Right lobe of liver (tissue), 6 donors: ENCODE measurements at places on chromosomes 12 and 14. TPM values are rescaled to one million over a fixed set of nuclear protein-coding genes. Genes with fewer than 3 reads are reported as not detected.
A peak's percentile ranks its signal among the peaks of the same experiment; 100 is the strongest.

DNA sequence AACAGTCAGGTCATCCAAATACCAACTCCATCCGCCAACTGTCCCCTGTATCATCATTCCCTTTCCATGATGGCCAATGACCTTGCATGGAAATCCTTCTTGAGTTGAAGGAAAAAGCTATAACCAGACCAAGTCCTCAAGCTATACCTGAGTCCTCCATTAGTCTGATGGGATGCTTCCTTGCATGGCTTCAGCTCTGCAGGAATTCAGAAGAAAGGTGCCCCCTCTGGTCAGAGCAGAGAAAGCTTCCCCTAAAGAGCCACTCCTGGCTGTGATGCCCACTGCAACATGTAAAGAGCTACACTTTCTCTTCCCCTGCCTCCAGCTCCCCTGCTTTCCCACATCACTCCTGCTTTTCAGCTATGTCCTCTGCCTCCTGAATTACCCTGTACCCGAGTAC lies 43.1 kb upstream of the FKBP4 start:
- H3K27ac ChIP-seq: no peak overlapping the region
- H3K27me3 ChIP-seq: no peaks in the 10 kb centered on the region
- H3K4me1 ChIP-seq: no peaks in the 10 kb centered on the region
- no peaks in the 10 kb centered on the region for H3K36me3 ChIP-seq

DNA sequence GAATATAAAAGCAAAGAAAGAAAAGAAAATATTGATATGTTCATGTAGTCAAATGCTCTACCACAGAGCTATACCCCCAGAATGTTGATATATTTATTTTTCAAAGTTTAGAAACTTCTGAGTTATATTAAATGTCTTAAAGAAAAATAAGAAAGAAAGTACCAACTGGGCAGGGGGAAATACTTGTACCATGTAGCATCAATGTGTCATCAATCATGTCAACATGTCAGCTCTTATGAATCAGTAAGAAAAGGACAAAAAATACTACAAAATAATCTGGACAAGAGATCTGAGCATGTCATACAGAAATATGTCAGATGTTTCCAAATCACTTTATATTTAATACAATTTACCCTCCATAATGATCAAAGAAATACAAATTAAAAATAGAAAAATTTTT lies 595.1 kb upstream of the ATP2B1 start:
- no peak overlapping the region for H3K27ac ChIP-seq
- no peak for DNase-seq
- H3K36me3 ChIP-seq: no peaks in the 10 kb centered on the region
- no peak overlapping the region for H3K4me3 ChIP-seq
- H3K27me3 ChIP-seq: no peaks in the 10 kb centered on the region

The KCNC2 gene
- not detected for total RNA-seq

The MFAP5 gene
- total RNA-seq: not detected

- no peaks in the 10 kb centered on the region for H3K27me3 ChIP-seq
- peaks cover 3% of the 10 kb centered on the region for H3K4me1 ChIP-seq
- H3K27ac ChIP-seq: no peak overlapping the region
- no peak overlapping the region for H3K4me3 ChIP-seq
Measured at GRCh38 chr14:51473808-51474565, 177.7 kb upstream of the FRMD6 start.

DNA sequence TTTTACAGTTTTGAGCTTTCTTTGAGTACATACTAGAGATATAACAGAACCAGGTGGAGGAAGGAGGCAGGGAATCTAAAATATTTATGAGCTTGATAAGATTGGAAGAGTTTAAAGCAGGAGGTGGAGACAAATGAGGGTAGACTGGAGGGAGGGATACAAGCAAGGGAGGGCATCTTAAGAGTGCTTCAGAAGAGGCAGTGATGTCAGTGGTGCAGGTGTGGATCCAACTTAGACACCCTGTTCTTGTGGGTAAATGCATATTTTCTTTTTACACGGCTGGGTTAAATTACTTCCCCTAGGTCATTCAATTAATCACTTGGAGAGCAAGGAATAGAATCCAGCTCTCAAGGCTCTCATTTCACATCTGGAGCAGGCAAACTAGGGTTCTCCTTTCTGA lies 146.1 kb upstream of the LRIG3 start:
- DNase-seq: no peak
- H3K36me3 ChIP-seq: no peaks in the 10 kb centered on the region
- no peak overlapping the region for H3K27ac ChIP-seq
- no peaks in the 10 kb centered on the region for H3K4me1 ChIP-seq

The REM2 gene
- total RNA-seq: not detected

GRCh38 chr14:79144896-79145295 lies 974.7 kb downstream of the NRXN3 start:
- no peak overlapping the region for H3K4me3 ChIP-seq
- H3K27me3 ChIP-seq: no peaks in the 10 kb centered on the region
- H3K4me1 ChIP-seq: no peaks in the 10 kb centered on the region
- H3K36me3 ChIP-seq: no peaks in the 10 kb centered on the region
- H3K27ac ChIP-seq: no peak overlapping the region
- DNase-seq: no peak

- no peaks in the 10 kb centered on the region for H3K4me1 ChIP-seq
- H3K36me3 ChIP-seq: no peaks in the 10 kb centered on the region
- no peak overlapping the region for H3K4me3 ChIP-seq
- H3K27me3 ChIP-seq: no peaks in the 10 kb centered on the region
- DNase-seq: no peak
Measured at GRCh38 chr12:26770239-26771070, 62.5 kb downstream of the ITPR2 start.

The SLC6A15 gene
- total RNA-seq: not detected

The PLEKHD1 gene
- total RNA-seq: not detected

DNA sequence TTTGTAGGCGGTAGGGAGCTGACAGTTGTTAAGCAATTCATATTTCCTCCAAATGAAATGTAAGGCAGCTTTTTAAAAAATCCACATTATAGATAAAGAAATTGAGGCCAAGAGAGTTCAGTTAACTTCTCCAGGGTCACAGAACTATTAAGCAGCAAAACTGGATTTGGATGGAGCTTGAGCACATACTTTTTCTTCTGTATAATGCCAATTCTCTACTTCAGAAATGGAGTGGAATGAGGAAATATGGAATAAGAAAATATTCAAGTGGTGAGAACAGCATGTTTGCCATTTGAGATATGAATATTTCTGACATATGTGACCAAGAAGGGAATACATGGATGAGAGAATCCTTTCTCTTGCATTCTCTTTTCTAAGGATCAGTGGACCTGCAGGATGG lies 233.1 kb downstream of the FOXG1 start:
- H3K27ac ChIP-seq: no peak overlapping the region
- no peak overlapping the region for H3K4me3 ChIP-seq
- no peak for DNase-seq
- no peaks in the 10 kb centered on the region for H3K4me1 ChIP-seq
- no peaks in the 10 kb centered on the region for H3K27me3 ChIP-seq

DNA sequence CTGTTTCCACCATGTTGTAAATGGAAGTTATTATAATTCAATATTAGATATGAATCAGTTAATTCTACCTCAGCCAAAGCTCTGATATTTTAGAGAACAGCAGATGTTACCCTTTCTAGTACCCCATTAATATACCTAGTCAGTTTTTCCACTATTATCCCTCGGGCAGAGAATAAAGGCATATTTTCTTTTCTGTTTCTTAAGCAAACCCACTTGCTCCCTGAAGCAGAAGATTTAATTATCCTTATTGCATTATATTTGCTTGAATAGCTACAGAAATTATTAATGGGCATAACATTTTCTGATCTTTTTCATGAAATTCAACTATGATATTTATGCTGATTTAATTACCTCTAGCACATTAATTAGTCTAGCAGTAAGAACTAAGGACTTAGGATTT lies 832.9 kb upstream of the FBXO33 start:
- H3K36me3 ChIP-seq: no peaks in the 10 kb centered on the region
- no peak for DNase-seq
- no peaks in the 10 kb centered on the region for H3K4me1 ChIP-seq
- no peak overlapping the region for H3K4me3 ChIP-seq
- no peaks in the 10 kb centered on the region for H3K27me3 ChIP-seq
- no peak overlapping the region for H3K27ac ChIP-seq

DNA sequence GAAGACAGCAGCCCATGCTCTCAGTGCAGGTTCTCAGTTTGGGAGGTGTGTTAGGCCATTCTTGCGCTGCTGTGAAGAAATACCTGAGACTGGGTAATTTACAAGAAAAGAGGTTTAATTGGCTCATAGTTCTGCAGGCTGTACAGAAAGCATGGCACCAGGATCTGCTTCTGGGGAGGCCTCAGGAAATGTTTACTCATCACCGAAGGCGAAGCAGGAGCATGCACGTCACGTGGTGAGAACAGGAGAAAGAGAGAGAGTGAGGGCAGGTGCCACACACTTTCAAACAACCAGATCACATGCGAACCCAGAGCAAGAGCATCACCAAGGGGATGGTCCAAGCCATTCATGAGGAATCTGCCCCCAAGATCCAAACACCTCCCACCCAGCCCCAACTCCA lies 9.0 kb upstream of the LRP6 start:
- no peak for DNase-seq
- H3K4me3 ChIP-seq: no peak overlapping the region
- H3K4me1 ChIP-seq: no peaks in the 10 kb centered on the region
- H3K27me3 ChIP-seq: no peaks in the 10 kb centered on the region
- H3K36me3 ChIP-seq: no peaks in the 10 kb centered on the region

- H3K4me1 ChIP-seq: no peaks in the 10 kb centered on the region
- no peak overlapping the region for H3K4me3 ChIP-seq
- DNase-seq: no peak
Measured at GRCh38 chr14:32559590-32559989, 230.5 kb downstream of the AKAP6 start.

DNA sequence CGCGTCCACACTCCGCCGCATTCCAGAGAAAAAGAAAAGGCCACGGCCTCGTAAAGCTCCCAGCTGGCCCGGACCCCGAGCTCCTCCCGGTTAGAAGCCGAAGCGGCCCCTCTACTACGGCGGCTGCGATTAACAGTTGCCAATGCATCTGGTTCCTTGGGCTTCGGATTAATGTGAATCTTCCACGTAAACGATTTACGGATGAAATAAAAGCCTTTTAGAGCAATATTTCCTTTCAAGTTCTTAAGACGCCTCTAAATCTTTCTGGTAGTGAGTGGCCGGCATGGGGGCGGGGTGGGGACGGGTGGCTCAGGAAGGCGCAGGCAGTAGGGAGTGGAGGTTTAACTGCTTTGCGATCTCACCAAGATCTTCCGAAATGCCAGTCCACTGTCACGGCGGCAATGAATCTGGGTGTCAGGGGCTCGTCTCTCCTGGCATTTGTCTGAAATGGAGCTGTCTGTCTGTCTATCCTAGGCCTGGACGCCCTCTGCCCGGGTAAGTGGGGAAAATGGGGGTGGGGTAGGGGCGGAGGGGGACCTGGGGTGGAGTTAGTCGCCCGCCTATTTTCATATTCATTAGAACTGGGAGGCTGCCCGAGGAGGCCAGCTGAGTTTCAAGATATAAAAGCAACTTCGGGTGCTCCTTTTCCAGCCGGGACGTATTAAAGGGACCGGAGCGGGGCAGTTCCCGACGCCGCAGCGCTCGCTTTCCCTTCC lies 413 bp upstream of the ALX1 start:
- no peak overlapping the region for H3K27ac ChIP-seq
- peak overlapping the region; percentile 3 for H3K4me3 ChIP-seq
- no peaks in the 10 kb centered on the region for H3K36me3 ChIP-seq

DNA sequence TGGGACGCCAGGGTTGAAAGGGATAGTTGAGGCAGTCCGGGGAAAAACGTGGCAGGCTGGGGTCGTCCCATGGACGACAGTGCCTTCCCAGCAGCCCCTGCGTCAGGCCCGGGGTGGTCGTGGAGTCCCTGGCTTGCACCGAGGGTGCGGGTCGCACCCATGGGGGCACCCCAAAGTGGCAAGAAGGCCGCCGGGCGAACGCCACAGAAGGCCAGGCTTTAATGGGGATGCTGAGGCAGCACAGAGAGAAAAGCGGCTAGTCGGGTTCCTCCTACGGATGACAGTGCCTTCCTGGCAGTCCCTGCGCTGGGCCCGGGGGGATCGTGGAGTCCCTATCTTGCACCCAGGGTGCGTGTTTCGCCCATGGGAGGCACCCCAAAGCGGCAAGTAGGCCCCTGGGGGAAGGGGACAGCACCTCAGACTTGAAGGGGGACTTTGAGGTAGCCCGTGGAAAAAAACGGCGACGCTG lies 158.6 kb upstream of the ALG10B start:
- H3K27ac ChIP-seq: no peak overlapping the region
- no peaks in the 10 kb centered on the region for H3K36me3 ChIP-seq
- no peaks in the 10 kb centered on the region for H3K4me1 ChIP-seq
- no peak overlapping the region for H3K4me3 ChIP-seq
- no peak for DNase-seq
- no peaks in the 10 kb centered on the region for H3K27me3 ChIP-seq

GRCh38 chr14:101008196-101008595 lies 104.7 kb upstream of the RTL1 start:
- no peak overlapping the region for H3K4me3 ChIP-seq
- no peaks in the 10 kb centered on the region for H3K27me3 ChIP-seq
- H3K27ac ChIP-seq: no peak overlapping the region
- no peaks in the 10 kb centered on the region for H3K4me1 ChIP-seq
- DNase-seq: no peak
- H3K36me3 ChIP-seq: no peaks in the 10 kb centered on the region

The ASCL1 gene
- total RNA-seq: 0.18 TPM

- no peaks in the 10 kb centered on the region for H3K4me1 ChIP-seq
- H3K36me3 ChIP-seq: no peaks in the 10 kb centered on the region
- no peak for DNase-seq
- H3K27me3 ChIP-seq: no peaks in the 10 kb centered on the region
- H3K27ac ChIP-seq: no peak overlapping the region
Measured at GRCh38 chr12:104534162-104534856, 77.6 kb downstream of the CHST11 start.

DNA sequence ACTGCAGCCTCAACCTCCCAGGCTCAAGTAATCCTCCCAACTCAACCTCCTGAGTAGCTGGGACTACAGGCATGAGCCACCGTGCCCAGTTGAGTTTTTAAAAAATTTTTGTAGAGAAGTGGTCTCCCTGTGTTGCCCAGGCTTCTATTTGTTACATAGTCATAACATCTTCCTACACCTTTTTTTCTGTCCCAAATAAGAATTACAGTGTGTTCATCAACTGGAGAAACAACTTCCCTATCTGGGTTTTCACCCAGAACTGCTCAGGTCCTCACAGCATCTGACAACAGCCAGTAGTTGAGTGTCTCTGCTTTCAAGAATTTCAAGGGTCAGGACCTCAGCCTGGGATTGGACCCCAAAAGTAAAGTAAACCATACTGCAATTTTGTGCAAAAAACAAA lies 235.2 kb upstream of the AMIGO2 start:
- peaks cover 63% of the 10 kb centered on the region for H3K4me1 ChIP-seq
- H3K36me3 ChIP-seq: no peaks in the 10 kb centered on the region
- H3K4me3 ChIP-seq: no peak overlapping the region
- H3K27ac ChIP-seq: no peak overlapping the region
- no peaks in the 10 kb centered on the region for H3K27me3 ChIP-seq

GRCh38 chr12:27824126-27824842 lies 44.2 kb upstream of the MANSC4 start:
- no peaks in the 10 kb centered on the region for H3K27me3 ChIP-seq
- no peak for DNase-seq
- H3K36me3 ChIP-seq: no peaks in the 10 kb centered on the region
- no peaks in the 10 kb centered on the region for H3K4me1 ChIP-seq

DNA sequence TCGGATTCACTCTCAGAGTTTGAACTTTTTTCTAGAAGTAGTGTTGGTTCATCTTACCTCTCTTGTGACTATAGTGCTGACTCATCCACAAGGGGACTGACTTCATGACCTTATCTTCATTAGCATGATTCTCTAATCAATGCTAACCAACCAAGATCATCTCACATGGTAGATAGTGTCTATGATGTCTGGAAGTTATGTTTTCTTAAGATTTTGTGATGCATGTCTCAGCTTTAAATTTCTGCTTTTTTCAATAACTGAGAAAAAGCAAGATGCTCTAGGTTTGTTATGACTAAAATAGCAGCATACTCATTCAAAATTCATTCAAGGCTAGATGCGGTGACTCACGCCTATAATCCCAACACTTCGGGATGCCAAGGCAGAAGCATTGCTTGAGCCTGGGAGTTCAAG lies 12.3 kb upstream of the SLC35E3 start:
- no peaks in the 10 kb centered on the region for H3K27me3 ChIP-seq
- H3K27ac ChIP-seq: no peak overlapping the region
- H3K4me3 ChIP-seq: no peak overlapping the region
